ENCODE measurements at places on chromosomes 4 and X. TPM values are rescaled to one million over a fixed set of nuclear protein-coding genes. Genes with fewer than 3 reads are reported as not detected.

STK32B gene
- 0.15 TPM for total RNA-seq

DNA sequence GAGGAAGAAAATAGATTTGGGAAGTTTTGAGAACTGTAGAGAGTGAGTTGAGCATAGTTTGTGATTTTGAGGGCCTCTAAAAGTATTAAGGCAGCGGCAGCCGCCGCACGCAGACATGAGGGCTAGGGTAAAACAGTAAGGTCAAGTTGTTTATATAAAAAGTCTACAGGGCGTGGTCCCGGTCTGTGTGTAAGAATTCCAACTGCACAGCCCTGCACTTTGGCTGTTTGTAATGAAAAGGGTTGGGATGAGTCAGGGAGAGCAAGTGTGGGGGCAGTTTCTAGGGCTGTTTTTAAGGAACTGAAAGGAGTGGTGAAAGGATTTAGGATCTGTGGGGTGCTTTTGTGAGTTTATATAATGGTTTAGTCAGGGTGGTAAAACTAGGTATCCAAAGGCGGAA lies 55.0 kb downstream of the BEX3 start:
- H3K36me3 ChIP-seq = no peaks in the 10 kb centered on the region
- H3K27ac ChIP-seq = no peak overlapping the region
- no peaks in the 10 kb centered on the region for H3K27me3 ChIP-seq
- no peaks in the 10 kb centered on the region for H3K4me1 ChIP-seq
- H3K4me3 ChIP-seq = no peak overlapping the region
- DNase-seq = no peak

GRCh38 chrX:155966876-155967275 lies 30.6 kb upstream of the IL9R start:
- no peaks in the 10 kb centered on the region for H3K27me3 ChIP-seq
- no peak overlapping the region for H3K27ac ChIP-seq
- H3K36me3 ChIP-seq = no peaks in the 10 kb centered on the region

NDNF gene
- total RNA-seq = not detected

DNA sequence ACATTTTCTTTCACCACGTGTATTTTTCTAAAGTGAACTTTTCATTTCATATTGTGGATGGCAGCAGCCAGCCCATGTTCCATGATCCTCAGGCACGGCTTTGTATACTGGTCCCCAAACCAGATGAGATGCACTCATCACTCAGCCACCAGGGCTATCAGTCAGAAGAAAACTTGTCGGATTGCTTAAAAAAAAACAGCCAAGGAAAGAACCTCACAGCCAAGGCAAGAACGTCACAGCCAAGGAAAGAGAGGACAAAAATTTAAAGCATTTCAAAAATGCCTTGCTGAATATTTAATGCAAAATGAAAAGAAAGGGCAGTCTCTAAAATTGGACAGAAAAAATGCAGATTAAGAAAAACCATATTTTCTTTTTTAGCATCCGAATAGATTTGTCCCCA lies 333.3 kb downstream of the PDGFC start:
- H3K4me3 ChIP-seq = no peak overlapping the region
- no peak overlapping the region for H3K27ac ChIP-seq
- no peaks in the 10 kb centered on the region for H3K36me3 ChIP-seq
- H3K4me1 ChIP-seq = no peaks in the 10 kb centered on the region

DNA sequence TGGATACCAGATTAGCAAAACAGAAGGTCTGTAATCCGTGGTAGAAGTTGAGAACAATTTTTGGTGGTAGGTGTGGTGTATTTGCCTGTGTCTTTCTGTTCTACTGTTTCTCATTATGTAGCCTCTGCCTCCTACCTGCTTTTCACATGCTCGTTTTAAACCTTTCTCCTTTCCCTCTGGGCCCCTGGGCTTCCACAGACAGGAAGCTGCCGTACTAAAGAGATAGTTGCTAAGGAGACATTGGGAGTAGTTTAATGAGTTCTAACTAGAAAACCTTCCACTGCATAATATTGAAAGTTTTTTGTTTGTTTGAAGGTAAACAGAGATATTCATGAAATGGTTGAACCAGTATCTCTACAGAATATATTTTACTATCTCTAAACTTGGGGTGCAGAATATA lies 107.8 kb downstream of the STOX2 start:
- H3K4me3 ChIP-seq = no peak overlapping the region
- H3K4me1 ChIP-seq = no peaks in the 10 kb centered on the region
- no peaks in the 10 kb centered on the region for H3K27me3 ChIP-seq
- H3K36me3 ChIP-seq = no peaks in the 10 kb centered on the region
- no peak for DNase-seq
- H3K27ac ChIP-seq = no peak overlapping the region

GRCh38 chrX:29419774-29420553 lies 795.4 kb upstream of the MAGEB2 start:
- no peak overlapping the region for H3K27ac ChIP-seq
- no peaks in the 10 kb centered on the region for H3K27me3 ChIP-seq
- H3K36me3 ChIP-seq = no peaks in the 10 kb centered on the region
- no peaks in the 10 kb centered on the region for H3K4me1 ChIP-seq
- no peak for DNase-seq

DNA sequence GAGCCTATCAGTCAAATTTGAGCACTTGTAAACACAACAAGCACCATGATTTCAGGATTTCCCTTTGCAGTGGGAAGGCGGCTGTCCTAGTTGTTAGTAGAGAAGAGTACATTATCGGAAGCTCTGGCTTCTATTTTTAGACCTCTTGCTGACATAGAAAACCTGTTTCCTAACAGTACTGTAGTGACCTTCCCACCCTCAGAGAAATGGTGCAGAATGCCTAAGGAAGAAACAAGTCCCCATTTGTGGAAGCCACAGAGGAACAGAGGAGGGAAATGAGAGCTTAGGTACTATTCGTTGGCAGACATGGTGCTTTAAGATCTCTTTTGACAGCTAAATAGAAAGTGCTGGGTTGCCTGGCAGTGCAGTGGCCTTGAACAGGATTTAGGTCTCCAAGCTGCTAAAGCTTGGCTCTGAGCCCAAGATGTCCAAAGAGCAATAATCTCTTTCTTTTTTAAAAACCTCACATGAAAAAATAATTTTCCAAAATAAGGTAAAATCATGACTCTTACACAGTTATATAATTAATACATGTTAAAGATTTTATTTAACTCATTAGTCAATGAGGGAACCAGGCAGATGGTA lies 24.9 kb downstream of the GLRA2 start:
- H3K36me3 ChIP-seq = no peaks in the 10 kb centered on the region
- H3K27me3 ChIP-seq = no peaks in the 10 kb centered on the region
- no peak for DNase-seq
- no peaks in the 10 kb centered on the region for H3K4me1 ChIP-seq
- no peak overlapping the region for H3K4me3 ChIP-seq
- H3K27ac ChIP-seq = no peak overlapping the region

DNA sequence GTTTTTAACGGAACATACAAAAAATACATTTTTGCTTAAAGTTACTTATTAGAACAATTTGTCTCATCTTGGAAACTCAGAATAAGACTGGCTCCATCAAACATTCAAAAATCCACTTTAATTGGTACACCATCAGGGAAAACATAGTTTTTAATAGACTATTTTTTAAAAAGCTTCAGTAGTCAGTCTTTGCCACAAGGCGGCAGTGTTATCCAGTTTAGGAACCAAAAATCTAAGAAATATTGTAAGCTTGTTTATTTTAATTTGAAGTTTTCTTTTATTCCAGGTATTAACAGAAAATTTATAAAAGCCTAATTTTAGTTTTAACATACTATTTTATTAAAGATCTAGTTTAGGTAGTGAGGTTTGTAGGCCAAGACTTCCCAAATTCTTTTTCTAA lies 107.7 kb downstream of the APOOL start:
- DNase-seq = peak; percentile 4
- no peaks in the 10 kb centered on the region for H3K27me3 ChIP-seq
- H3K4me3 ChIP-seq = no peak overlapping the region
- H3K27ac ChIP-seq = no peak overlapping the region
- no peaks in the 10 kb centered on the region for H3K36me3 ChIP-seq

GRCh38 chr4:11106759-11107158 lies 321.9 kb downstream of the HS3ST1 start:
- H3K4me1 ChIP-seq = no peaks in the 10 kb centered on the region
- no peaks in the 10 kb centered on the region for H3K36me3 ChIP-seq
- no peak overlapping the region for H3K4me3 ChIP-seq
- no peak for DNase-seq
- H3K27me3 ChIP-seq = no peaks in the 10 kb centered on the region
- no peak overlapping the region for H3K27ac ChIP-seq

GRCh38 chr4:73212982-73213730 lies 45.4 kb downstream of the ANKRD17 start:
- peaks cover 2% of the 10 kb centered on the region for H3K36me3 ChIP-seq
- H3K27ac ChIP-seq = no peak overlapping the region
- no peak overlapping the region for H3K4me3 ChIP-seq
- DNase-seq = no peak

DNA sequence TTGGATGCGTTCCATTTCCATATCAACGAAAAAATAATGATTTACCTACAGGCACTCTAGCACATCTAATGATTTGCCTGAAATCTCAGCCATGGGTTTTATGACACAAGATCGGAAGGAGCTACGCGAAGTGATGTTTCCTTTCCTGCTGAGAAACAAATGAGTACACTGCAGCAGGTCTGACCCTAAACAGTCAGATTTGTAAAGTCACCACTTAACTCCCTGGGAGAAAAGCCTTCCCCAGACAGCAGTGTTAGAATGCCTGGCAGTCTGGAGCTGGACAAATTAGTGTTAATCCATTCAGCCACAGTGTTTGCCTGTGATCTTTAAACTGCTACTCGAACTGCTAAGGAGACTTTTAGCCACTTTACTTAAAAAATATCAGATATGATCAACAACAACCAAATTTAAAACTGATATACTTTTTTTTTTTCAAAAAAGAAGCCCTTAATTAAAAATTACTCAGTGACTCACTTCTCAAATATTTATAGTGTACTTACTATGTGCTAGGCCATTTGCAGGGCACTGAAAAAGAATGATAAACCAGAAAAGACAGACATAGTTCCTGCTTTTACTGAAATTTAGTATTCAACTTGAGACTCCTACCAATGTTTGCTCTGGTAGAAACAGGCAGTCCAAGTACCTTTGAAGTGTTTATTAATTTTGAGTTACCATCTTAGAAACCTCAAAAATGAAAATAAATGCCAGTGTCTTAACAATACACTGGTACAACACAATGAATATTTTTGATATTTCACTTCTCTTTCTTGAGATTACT lies 104.5 kb downstream of the SHISA3 start:
- peaks cover 4% of the 10 kb centered on the region for H3K36me3 ChIP-seq
- H3K27me3 ChIP-seq = no peaks in the 10 kb centered on the region
- H3K4me3 ChIP-seq = no peak overlapping the region

DNA sequence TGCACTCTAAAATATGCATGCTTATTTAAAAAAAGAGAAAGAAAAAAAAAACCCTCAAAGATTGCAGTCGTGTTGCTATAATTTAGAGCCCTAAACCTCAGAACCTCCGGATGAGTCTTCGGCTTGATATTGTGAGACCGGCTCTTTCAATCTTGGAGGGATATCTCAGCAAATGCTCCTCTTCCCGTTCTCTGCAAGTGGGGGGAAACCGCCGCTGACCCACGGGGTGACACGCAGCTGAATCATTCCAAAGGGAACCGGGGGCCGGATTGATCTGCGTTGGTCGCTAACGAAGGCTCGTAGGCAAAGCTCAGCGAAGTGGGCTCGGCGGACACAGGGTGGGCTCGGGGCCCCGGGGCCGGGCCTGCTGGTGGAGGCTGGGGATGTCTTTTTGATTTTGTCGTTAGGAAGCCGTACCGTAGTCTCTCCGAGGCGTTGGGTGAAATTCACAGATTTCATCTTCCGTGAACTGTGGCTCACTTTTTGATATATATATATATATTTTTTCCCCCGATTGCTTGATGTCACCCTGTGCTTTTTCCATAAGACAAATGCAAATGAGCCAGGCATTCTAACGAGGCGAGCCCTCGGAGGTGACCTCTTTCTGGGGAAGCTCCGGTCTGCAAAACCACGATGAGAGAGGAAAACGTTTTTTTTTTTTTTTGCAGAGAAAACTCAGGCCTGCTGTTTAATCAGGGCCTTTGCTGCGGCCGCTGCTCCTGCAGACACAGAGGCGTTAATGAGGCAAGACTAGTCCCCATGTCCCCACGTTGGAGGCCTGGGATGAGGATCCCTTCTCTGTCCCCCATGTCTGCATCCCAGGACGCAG lies 110.7 kb upstream of the PPP2R3B start:
- H3K27me3 ChIP-seq = peaks cover 46% of the 10 kb centered on the region
- no peak for DNase-seq
- no peak overlapping the region for H3K4me3 ChIP-seq
- H3K4me1 ChIP-seq = no peaks in the 10 kb centered on the region
- H3K36me3 ChIP-seq = no peaks in the 10 kb centered on the region

DNA sequence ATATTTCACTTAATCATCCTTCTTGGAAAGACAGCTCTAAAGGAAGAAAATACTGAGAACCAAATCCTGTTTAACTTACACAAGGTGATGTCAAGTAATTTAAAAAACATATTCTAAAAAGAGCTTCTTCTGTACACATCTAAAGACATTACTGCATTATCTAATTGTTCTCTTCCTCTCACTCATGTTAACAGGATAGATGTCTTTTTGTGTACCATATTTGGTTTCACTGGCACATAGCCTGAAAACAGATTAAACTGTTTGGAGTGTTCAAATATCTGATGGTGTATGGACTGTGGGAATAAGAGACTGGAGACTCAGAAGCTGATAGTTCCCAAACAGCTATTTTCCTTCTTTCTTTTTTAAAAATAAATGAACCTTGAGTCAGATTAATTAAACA lies 213.3 kb upstream of the MAB21L2 start:
- no peak overlapping the region for H3K4me3 ChIP-seq
- H3K4me1 ChIP-seq = no peaks in the 10 kb centered on the region

DNA sequence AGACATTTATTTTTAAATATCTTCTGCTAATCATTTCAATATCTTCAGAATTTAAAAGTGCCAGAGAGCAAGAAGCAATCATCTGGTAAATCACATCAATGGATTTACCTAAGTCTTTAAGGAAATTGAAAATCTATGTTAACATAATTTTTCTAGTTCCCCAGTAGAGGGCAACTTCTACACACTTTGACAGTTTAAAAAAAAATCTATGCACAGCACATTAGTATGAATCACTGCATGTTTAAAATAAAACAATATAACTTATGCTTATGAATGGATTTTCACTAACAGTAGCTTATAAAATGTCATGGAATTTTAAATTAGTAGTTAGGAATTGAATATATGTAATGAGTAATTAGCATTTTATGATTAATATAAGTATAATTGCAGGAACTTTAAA lies 126.5 kb downstream of the REELD1 start:
- H3K4me3 ChIP-seq = no peak overlapping the region
- no peaks in the 10 kb centered on the region for H3K27me3 ChIP-seq
- no peak overlapping the region for H3K27ac ChIP-seq
- no peak for DNase-seq

TXK gene
- 70.1 TPM for total RNA-seq
